ENCODE measurements at places on chromosomes 4 and X.
A peak's percentile ranks its signal among the peaks of the same experiment; 100 is the strongest.

- no peak for DNase-seq
These were observed 16.8 kb upstream of the IRAK1 start for GRCh38 chrX:154036513-154036912.

- no peak for DNase-seq
These were observed 11.0 kb downstream of the TRMT10A start for GRCh38 chr4:99552872-99553271.

- no peak for DNase-seq
These were observed 561.2 kb upstream of the DIPK2B start for GRCh38 chrX:45761920-45762319.

GRCh38 chr4:171532968-171533367 is 280.2 kb upstream of the GALNTL6 start:
- no peak for DNase-seq

DNA sequence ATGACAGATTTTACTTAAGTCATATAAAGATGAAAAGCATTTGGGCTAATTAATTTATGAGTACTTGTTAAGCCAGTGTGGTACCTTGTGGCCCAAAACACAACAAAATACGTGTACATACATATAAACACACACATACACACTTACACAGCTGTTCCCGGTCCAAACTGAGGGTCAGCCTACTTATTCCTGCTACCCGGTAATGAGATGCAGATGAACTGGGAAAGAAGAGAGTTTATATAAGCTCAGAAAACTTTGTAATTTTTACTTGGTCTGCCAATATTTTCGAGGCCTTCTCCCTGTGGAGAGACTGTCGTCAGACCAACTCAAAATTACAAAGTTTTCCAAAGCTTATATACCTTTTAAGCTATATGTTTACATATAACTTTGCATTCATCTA is 25.8 kb upstream of the PBDC1 start:
- no peak for DNase-seq

GRCh38 chr4:119692001-119692400 is 63.4 kb upstream of the PDE5A start:
- no peak for DNase-seq

GRCh38 chr4:2795893-2796848 is 3.3 kb downstream of the SH3BP2 start:
- no peak for DNase-seq

GRCh38 chr4:114926583-114926982 is 186.8 kb downstream of the NDST4 start:
- DNase-seq: no peak

GRCh38 chrX:107691024-107691448 is 62.7 kb downstream of the PRPS1 start:
- DNase-seq: no peak

DNA sequence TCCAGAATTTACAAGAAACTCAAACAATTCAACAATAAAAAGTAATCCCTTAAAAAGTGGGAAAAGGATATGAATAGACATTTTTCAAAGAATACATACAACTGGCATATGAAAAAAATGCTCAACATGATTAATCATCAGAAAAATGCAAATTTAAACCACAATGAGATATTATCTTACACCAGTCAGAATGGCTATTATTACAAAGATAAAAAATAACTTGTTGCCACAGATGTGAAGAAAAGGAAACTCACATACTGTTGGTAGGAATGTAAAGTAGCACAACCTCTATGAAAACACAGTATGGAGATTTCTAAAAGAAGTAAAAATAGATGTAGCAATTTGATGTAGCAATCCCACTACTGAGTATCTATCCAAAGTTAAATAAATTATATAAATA is 65.1 kb upstream of the DIAPH2 start:
- no peak for DNase-seq

DNA sequence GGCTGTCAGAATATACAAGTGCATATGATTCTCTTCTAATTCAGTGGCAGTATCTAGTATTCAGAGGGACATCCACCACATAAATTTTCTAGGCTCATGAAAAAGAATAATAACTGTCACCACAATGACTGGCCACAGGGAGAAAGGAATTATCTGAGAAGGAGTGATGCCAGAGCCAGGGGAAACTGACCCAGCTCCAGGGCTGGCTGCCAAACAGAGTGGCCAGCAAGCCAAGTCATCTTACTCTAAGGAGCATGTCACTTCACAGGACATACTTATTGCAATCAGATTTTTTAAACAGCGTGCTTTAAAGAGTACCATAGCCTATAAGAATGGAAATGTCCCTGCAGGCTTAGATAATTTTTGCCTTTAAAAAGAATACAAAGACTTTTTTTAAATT is 5.8 kb upstream of the SEPTIN11 start:
- no peak for DNase-seq

DNA sequence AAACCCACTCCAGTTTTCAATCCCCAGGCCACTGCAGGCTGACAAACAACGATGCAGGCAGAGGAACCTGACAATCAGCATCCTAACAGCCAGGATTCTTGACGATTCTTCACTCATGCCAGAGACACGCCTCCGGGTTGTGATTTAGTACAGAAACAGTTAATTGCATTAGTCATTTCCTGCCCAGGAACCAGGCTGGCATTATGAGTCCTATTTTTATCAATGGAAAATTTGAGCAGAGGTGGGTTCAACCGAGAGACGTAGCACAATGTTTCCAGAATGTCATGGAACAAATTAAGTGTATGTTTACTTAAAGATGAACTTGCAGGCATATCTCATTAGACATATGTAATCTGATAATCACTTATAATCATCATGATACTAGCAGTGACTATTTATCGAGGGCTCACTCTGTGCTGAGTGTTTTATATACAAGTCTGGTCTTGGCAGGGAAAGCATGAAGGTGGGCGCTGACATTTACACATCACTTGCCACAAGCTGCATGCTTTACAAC is 159.7 kb downstream of the NSUN7 start:
- no peak for DNase-seq

GRCh38 chr4:147853706-147854105 is 121.8 kb downstream of the ARHGAP10 start:
- DNase-seq: no peak

DNA sequence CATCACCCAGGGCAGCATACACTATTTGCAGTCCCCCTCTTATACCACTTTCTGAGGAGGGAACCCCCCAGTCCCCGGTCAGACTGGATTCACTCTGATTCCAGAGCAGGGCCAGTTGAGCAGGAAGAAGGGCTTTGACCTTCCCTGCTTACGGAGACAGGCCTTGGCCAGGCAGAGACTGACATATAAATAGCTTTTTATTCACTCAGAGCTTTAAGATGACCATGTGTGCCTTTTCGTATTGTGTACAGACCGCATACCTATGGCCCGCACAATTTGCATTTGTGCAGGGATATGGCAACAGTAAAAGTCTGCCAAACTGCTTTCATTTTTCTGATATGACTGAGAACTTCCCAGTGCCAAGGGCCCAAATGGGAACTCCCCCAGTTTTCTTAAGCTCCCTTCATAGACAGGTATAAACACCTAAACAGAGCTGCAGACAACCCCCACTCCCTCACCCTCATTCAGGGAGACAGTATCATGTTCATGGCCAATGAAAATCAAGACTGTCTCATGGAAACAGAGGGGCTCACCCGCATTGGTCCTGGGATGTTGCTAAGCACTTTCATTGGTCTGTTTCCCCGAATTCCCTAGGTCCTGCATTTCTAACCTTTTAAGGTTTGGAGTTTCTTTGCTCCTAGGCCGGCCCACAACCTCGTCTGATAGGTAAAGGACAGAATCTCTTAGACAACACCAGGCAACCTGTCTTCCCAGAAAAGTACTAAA is 86.0 kb downstream of the RTL5 start:
- peak; percentile 81 for DNase-seq

DNA sequence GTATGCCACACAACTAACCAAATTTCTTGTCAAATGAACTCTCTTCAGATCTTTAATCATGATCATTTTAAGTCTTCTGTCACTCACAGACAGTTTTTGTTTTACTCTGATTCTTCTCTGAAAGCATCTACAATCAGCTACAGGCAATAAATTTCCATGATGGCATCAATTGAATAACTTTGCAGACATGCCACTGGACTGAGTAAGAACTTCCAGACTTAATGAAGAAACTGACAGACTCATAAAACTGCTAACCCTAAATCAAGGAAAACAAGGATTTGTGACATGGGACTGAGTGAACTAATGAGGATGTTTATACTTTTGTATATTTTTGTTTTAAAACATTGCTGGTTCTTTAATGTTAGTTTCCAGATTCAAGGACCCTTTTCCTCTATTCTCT is 5.5 kb upstream of the PPP1R2C start:
- DNase-seq: no peak

- no peak for DNase-seq
These were observed 330.4 kb downstream of the GBA3 start for GRCh38 chr4:23023121-23023520.

DNA sequence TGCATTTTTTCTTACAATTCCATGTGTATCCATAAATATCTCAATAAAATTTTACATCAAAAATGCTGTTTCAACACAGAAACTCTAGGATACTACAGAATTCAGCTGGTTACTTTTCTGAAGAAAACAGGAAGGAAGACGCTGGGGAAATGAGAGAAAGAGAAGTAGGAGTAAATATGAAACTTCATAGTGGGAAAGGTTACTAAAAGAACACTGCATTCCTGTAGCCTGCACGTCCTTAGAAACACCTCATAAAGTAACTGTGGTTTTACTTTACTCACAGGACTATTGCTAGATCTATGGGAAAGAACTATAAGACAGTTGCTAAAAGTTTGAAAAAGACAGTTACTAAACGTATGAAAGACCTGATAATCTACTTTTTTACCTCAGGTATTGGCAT is 23.1 kb downstream of the ATP11C start:
- no peak for DNase-seq

DNA sequence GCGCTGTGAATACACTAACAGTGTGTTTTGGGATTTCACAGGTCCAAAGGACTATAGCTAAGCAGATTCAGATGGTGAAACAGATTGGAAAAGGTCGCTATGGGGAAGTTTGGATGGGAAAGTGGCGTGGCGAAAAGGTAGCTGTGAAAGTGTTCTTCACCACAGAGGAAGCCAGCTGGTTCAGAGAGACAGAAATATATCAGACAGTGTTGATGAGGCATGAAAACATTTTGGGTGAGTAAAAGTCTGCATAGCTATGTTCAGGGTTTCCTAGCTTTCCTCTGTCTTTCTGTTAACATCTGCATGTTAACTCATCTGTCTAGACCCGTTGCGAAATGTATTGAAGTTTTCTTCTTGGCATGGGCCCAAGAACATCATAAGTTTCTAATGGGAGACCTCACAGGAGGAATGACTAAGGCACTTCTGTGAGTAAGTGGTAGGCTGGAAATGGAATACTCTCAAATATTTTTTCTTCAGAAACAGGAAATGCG is 372.1 kb downstream of the BMPR1B start:
- DNase-seq: no peak

DNA sequence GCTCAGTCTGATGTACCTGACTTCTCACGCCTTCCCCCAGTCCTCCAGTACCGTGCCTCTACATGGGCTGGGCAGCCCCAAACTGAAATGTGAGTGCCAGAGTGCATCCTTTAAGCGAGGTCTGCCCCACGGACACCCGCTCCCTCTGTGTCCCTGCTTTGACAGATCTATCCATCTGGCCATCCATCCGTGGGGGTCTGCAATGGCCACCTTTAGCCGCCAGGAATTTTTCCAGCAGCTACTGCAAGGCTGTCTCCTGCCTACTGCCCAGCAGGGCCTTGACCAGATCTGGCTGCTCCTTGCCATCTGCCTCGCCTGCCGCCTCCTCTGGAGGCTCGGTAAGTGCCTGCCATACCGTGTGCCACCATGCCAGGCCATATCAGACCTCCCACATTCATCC is 827 bp downstream of the PORCN start:
- no peak for DNase-seq

GRCh38 chr4:37068580-37068979 is 176.0 kb upstream of the NWD2 start:
- no peak for DNase-seq

GRCh38 chr4:73069338-73070073 is at the start of gene COX18:
COX18 (minus strand) TSS chr4:73069716; CDS start chr4:73069649, 67 bp downstream.
- peak; percentile 68 for DNase-seq

- DNase-seq: no peak
These were observed 652.8 kb upstream of the NR3C2 start for GRCh38 chr4:149095001-149095400.
